ENCODE measurements at places on chromosomes 3 and 15.
A peak's percentile ranks its signal among the peaks of the same experiment; 100 is the strongest.

GRCh38 chr3:97990624-97991292, 18.5 kb upstream of the RIOX2 start:
- DNase-seq = no peak

DNA sequence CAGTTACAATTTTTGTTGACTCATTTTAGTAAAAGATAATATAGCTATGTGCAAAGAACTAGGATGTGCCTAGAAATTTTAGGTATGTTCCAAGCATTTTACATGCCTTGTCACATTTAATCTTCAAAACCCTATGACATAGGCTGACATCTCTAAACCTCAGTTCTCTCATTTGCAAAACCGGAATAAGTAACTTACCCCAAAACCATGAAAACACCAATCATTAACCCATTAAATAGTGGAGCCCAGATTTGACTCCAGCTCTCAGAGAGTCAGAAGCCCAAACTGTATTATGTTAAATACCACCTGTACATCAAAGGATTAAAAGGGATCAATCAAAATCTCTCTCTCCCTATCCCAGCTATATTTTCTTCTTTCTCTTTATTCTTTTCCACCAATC, 36.6 kb downstream of the GSK3B start:
- DNase-seq = no peak

DNA sequence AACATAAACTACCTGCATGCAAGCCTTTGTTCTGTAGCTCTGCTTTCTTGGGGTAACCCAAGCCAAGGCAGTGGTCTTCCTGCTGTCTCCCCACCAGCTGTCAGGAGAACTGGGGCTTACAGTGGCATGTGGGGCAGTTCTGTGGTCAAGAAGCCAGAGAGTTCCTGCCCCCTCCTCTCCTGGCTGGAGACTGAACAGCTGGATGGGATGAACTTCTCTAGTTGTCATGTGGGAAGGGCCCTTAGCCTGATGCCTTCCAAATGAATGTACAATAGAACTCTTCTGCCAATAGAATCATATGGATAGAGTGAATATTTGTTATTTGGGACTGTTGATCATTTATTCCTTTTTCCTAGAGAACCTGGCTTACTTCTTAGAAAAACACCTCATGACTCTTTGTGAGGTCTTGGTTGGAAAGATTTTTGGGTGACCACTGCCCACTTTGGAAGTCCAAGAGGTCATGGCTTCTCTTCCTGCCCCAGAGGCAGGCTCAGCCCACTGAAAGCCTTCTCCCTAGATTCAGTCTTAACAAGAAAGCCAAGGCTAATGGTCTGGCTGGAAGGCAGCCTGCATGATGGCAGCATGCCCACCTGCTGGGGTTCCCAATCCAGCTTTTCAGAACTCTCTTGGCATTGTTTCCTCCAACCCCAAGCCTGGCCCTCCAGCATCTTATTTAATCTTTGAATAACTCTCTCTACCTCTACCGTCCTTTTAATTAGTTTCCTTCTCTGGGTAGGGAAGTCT, 462.9 kb upstream of the PROK2 start:
- DNase-seq = no peak

DNA sequence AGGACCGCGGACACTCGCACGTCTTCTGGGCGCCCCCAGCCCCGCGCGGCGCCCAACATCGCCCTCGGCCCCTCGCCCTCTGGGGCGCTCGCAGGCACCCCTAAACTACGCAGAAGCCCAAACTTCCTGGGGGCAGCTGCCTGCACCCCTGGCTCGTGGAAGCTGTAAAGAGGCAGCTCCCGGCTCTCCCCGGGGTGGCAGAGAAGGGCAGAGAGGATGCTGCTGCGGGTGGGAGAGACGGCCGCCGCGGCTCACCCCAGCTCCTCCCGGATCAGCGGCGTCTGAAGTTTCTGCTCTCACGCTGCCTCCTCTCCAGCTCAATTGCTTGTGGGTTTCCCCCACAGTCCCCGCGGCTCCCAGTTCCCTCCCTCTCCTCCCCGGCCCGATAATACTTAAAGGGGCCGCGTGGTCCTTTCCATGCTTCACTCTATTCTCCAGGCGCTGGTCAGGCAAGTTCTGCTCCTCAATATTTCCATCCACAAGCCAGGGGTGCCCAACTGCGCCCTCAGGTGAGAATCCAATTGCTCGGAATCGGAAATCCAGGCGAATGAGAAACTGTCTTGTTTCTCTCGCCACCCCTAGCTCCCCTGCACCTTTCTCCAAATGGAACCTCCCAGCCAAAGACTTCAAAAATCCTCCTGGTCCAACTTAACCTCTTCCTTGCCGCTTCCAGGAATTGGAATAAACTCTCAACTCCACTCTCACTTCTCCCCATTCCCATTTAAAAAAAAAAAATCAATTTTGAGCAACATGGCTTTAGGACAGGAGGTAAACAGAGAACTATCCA, 748.5 kb downstream of the ROBO1 start:
- peak; percentile 76 for DNase-seq

- no peak for DNase-seq
Measured at GRCh38 chr3:35864871-35865270, 225.5 kb downstream of the ARPP21 start.

GRCh38 chr3:8606701-8607231, 37.8 kb downstream of the SSUH2 start:
- DNase-seq = no peak

GRCh38 chr3:128012050-128012449, 40.2 kb upstream of the SEC61A1 start:
- DNase-seq = no peak

Data from retinal pigment epithelial cell (primary cell).